AG09309 (cell line): ENCODE measurements at places on chromosomes 12 and 14.

DNA sequence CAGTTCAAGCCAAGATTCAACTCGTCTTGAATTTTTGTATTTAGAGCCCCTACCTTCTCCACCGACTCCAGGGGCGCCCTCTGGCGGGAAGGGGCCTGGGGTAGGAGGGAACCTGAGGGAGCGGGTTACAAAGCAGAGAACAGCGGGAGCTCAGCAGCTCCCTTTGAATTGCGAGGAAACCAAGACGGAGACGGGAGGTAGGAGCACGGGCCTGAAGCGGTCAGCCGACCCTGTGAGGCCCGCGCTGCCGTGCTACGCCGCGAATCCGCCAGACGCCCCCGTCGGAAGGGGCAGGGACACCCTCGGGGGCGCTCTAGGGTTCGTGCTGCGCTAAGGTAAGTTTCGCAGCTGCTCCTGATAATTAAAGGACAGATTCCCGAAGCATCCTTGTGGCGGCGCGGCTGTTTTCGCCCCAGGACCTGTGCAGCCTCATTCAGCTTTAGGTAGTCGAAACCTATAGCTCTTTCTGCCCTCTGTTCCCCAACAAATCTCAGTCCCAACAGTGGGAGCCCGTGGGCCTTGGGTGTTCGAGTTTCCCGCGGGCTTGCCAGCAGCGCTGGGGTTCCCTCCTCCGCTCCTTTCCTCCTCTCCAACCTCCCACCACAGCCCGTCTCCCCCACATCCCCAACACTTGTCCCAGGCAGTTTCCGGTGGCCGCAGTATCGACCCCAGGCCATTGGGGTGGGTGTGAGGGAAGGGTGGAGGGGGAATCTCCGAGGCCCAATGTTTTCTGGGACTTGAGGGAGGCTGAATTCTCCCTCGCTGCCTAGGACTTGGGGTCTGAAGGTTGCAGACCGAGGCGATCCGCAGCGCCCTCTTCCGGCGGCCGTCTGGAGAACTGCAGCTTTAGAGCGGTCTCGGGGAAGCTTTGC lies 5.1 kb upstream of the NKX2-1 start:
- DNase-seq, result no peak

GRCh38 chr14:23122086-23122485 lies 3.0 kb upstream of the CEBPE start:
- no peak for DNase-seq

DNA sequence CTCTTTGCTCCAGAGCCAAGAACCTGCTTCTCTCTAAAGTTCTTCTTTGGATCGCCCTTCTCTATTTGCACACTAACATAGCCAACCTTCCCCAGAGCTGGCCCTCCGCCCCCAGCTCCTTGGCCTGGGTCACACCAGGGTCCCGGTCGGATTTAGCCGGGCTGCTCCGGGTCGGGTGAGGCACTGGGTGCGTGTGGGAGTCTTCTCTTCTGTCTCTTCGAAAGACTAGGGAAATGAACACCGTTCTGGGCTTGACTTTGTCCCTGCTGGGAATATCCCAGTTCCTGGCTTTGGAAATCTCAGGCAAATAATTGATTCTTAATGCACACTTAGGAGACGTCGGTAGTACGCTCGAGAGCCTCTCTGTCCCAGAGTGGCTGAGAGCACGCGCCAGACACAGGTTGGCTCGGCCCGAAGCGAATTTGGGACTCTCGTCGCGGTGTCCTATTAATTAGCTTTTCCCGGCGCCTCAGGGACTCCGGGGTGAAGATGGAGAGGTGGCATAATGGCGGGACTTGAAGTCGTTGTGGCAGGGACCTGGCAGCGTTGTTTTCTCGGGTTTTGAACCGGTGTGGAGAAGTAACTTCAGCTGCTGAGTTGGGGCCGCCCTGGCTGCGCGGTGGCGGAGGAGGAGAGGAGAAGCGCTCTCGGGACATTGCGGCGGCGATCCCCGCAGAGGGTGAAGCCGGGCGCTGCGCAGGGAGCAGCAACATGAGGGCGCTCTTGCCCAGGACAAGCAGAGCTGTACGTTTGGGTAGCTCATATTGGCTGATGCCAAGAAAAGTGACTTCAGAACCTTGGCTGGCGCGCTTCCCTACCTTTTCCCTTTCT lies 7.5 kb downstream of the FOXG1 start:
- peak; percentile 1 for DNase-seq

DNA sequence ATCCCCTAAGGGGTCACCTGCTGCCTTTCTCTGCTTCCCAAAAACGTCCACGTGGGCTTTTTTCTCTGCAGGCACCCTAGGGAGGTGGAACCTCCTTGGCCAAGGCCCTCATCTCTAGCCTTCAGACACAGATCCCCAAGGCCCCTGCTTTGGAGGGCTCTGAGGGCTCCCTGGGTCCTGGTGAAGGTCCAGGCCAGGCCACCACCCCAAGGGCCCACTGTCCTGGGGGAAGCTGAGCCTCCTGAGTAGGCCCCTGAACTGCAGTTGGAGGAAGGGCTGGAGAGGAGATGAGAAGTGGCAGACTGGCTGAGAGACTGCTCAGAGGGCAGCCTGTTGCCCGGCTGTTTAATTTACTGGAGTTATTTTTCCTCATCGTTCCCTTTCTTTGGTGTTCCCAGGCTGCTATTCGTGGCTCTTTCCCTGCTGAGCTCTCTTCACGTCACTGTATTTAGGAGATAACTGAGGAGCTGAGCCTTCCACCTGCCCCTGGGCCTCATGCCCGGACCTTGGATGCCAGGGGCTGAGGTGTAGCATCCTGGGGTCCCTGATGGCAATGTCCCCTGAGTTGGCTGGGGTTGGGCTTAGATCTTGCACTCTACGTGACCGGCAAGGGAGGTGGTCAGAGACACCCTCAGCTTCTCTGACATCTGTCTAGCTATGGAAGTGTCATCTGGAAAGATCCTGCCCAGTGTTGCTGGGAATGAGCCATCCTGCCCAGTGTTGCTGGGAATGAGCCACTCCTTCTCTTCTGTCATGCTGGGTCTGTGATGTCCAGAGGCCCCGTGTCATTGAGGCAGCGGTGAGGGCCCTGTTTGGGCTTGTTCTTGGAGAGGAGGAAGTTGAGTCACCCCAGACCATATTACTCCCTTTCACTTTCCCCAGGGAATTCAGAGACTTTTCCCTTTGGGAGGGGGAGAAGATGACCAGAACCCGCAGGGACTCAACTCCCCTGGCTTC lies 139.8 kb downstream of the TSPAN9 start:
- peak; percentile 29 for DNase-seq

- no peak for DNase-seq
Observed at GRCh38 chr12:123997033-123997822, 24.2 kb downstream of the ZNF664 start.

- no peak for DNase-seq
Observed at GRCh38 chr12:98126637-98127335, 388.6 kb upstream of the TMPO start.

DNA sequence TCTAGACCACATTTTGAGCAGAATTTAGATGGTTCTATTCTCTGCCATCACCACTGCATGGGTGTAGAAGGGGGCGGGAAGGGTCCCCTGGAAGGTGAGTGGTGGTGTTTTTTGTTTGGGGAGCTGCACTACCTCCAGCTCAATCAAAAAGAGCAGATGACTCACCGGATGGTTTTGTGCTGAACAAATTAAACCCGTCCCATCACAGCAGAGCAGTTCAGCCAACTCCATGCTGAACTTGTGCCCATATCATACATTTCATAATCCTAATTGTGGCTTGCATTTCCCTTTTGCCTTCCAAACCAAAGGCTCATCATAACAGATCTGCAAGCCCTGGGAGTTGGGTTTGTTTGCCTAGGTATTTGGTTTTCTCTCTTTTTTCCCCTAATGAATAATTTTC lies 53.0 kb upstream of the RPH3A start:
- no peak for DNase-seq
